ENCODE measurements at places on chromosomes 1 and 21.

DNA sequence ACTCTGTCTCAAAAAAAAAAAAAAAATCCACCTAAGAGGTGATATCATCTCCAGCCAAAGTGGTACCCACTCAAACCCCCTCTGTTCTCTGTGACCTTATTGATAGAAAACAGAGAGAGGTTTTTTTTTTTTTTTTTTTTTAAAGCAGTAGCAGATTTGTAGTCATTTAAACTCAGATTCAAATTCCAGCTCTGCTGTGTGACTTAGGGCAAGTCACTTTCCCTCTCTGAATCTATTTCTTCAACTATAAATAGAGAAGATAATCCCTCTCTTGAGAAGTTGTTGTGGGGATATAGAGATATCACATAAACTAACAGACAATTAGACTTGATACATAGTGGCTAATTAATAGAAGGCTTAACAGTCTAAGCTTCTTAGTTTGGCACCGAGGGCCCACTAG lies 48.4 kb downstream of the NKAIN1 start:
- DNase-seq, result no peak

DNA sequence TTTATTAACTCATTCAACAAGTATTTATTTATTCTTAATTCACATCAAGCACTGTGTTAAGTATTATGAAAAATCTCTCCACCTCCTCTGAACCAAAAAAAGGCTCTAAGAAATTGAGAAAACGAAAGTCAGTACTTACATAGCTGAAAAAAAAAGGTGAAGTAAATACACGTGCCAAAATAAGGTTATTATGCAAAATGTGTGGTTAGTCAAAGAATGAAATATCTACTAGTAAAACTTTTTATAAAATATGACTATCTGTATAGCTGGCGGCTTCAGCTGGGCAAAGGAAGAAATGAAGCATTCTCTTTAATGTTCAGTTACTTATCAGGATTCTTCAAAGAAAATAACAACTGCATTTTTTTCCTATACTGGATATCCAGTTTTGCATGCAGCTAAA lies 35.5 kb upstream of the ASPM start:
- DNase-seq, result no peak

DNA sequence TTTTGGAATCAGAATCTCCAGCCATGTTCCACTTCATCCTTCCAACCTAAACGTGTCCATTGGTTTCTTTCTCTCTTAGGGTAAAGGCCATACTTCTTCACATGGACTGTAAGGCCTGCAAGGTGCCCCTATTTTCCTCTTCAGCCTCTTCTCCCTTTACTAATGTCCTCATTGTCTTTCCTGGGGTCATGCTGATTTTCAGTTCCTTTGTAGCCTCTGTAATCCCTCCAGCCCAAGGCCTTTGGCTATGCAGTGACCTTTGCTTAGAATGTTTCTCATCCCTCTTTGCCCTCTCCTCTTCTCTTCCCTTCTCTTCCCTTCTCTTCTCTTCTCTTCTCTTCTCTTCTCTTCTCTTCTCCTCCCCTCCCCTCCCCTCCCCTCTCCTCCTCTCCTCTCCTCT lies 112.5 kb downstream of the SPATA46 start:
- DNase-seq, result no peak

- no peak for DNase-seq
Measured at GRCh38 chr1:109115685-109116084, 1.8 kb downstream of the ELAPOR1 start.

DNA sequence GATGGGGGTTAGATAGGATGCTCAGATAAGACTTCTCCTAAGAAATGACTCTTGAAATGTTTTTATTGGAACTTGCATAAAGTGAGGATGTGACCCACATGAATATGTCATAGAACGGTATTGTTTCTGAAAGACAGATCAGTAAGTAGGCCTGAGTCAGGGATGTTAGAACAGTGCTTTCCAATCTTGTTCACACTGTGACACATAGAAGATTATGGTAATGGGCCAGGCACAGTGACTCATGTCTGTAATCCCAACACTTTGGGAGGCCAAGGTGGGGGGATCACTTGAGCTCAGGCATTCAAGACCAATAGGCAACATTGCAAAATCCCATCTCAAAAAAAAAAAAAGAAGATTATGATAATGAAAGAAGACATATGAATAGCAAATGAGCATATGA lies 32.9 kb downstream of the FMO4 start:
- DNase-seq, result no peak

GRCh38 chr1:162175379-162176081 lies 106.0 kb downstream of the NOS1AP start:
- DNase-seq, result no peak

DNA sequence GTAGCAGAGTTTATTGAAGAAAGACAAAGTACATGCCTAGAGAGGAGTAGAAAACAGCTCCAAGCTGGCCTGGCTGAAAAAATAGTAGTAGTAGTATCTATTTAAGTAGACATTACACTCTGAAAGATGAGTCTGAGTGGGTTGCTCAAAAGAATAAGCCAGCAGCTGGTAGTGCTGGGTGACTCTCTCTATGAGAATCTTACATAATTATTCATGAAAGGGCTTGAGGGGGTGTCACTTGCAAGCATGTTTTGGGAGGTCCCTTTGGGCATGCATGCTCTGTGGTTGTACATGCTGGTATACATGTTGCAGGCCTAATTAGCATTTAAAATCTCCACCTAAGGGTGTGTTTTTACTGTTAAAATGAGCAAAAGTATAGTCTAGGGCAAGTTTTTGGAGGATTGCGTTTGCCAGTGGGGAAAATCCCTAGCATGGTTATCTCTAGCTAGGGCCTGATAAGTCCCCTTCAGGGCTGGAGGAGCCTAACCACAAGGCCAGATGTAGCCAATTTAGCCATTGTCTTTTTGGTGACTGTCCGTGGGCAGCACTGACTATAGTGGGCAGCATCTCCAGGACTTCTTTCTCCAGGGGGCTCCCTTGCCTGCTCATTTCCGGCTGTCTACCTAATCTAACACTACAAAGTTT lies 11.0 kb upstream of the FCGR2A start:
- no peak for DNase-seq

DNA sequence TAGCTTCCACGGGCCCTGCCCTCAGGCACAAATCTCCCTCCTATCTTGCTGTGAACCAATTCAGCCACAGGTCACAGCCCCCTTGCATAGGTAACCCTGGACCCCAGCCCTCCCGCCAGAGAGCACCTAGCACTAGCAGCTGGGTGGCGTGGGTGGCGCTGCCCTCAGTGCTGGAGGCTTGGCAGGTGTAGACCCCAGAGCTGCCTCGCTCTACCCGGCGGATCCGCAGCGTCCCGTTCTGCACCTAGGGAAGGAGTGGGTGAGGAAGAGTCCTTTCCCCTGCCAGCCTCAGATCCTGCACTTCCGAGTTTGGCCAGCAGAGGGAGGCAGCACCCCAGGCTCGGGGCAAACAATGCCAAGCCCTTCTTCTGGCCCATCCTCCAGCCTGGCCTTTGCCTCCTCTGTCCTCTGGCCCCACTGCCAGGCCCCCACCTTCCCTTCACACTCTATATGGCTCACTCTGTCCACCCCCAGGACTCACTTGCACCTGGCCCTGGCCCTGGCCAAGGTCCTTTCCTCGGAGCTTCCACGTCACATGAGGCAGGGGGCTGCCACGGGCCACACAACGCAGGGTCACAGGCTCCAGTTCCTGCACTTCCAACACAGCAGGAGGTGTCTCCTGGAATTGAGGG lies 9.0 kb downstream of the IGSF9 start:
- peak; percentile 86 for DNase-seq

DNA sequence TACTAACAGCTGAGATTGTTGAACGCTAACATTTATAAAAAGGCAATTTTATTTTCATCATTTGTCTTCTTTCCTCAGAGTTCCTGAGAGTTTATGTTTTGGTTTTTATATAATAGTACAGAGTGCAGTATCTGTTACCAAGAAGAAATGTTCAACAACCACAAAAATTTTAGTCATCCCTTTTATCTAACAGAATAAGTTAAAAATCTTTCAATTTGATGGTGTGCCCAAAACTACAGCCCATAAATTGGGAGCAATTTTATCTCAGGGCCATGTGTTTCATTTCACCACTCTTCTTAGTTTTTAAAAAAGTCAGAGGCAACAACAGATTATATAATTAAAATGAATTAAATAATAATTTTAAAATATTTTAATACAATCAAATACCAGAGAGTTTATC lies 37.1 kb downstream of the NEXN start:
- no peak for DNase-seq

GRCh38 chr1:165927169-165927568 lies 99.8 kb downstream of the UCK2 start:
- no peak for DNase-seq

DNA sequence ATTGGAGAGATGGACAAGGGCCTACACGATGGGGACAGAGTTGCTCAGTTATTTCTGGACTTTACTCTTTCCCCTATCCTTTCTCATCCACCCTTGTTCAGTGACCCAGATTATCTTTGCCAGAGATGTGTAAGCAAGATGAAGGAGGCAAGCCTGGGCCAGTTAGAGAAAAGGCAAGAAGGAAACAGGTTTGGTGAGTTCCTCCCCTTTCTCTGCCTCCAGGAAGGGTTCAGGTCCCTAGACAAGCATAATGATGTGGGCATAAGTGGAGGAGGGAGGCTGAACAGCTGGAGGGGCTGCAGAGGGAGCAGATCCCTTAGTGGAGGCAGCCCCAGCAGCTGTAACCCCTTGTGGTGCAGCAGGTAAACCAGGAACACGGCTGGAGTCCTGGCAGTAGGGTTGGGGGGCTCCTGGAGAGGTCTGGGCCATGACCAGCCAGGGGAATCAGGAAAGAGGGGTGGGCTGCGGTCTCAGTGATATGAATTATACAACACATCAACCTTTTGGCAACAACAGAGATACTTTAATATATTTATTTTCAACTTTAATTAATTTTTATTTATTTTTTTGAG lies 9.2 kb upstream of the CDC42 start:
- DNase-seq, result no peak

DNA sequence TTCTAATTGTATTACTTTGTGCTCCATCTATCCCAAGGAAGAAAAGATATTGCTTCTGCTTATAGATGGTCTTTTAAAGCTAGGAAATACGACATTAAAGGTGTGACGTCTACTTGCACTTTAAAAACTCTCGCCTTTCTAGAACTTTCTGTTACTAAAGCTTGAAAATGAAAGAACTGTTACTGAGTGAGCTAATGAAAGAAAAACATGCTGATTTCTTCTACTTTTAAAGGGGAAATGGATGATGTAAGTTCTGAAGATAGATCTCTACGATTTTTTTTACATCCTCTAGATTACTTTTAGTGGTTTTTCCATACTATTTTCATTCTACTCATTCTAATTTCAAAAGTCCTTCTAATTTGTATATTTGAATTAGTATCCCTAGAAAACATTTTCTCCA lies 387.5 kb downstream of the USP25 start:
- no peak for DNase-seq

DNA sequence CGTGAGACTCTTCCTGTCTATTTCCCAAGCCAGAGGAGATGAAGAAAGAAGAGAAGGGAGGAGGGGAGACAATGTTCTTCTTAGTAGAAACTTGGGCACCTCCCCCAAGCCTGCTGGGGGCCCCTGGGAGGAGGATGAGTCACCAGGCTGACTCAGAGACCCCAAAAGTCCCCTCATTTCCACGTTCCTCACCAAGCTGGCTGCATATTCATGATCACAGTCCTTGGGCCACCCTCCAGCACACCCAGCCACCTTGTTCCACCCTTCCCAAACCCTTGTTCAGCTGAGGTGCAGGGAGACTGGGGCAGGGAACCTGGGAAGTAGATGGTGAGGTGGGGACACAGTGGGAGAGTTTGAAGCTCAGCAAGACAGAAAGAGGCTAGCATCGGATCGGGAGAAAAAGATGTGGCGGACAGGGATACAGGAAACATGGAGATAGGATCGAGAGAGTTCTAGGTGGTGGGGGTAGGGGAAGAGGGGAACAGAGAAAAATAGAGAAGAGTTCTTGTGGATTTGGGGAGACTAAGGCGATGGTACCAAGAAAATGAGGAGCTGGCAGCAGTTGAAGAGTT lies 712 bp downstream of the RAB13 start:
- no peak for DNase-seq

DNA sequence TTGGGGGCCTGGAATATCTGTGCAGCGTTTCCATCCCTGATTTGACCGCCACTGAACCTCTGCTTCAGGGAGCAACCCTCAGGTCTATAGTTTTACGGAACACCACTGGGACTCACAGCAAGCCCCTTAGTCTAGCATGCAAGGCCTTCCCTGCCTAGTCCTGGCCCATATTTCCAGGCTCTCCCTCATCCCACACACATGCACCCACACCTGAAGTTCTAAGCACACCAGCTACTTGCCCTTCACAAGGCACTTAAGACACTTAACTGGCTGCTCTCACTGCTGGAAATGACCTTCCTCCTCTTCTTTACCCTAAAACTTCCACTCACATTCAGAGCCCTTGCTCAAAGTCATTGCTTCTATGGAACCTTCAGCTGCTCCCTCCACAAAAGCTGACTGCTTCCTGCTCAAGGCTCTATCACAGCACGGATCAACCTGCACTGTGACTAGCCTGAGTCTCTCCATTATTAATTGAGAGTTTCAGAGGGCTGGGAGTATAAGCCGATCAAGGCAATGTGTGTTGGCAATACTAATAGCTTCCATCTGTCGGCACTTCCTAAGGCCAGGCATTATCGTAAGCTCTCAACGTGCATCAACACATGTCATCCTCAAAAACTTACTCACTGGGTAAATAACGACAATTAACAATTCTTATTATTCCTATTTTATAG lies 84.3 kb downstream of the RRAGC start:
- no peak for DNase-seq

DNA sequence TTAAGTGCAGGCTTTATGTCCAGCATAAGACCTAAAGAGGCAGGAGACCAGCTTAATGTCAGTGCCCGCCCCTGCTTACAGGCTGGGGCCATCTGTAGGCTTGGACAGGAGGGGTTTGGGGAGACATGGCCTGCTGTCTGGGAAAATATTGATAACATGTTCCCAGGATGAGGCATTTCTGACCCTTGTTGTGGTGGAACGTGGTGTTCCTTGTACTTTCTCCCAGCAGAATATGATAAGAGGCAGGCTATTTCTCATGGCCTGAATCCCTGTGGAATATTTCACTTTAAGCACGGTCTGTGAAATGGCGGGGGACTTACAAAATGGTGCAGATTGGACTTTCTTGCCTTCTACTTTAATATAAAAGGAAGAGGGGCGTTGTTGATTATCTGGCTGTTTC lies 41.9 kb upstream of the PLA2G5 start:
- peak; percentile 71 for DNase-seq

DNA sequence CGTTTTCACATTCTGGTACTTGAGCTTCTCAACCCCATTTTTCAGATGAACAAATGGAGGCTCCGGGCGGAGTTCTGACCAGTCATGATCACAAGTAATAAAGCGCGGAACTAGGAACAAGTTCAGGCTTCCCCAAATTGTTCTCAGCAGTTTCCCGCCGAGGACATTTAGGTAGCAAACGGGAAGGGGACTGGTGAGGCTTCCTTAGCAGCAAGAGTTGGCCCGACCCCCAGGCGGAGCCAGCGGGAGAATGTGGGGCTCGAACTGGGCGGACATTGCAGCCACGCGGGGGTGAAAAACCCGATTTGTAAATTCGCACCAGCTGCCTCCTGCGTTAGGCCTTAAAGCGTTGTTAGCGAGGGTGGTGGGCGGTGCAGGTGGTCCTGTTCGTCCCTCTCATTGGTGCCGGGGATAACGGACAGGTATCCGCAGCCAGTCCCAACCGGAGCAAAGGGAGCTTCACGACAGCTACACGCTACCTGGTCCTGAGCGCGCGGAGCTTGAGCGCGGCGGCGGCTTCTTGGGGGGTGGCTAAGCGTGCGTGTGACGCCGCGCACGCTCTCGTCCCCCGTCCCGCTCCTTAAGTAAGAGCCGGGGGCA lies 15.3 kb downstream of the SEMA6C start:
- peak; percentile 88 for DNase-seq

- DNase-seq, result no peak
Measured at GRCh38 chr1:17452686-17453085, 13.2 kb upstream of the RCC2 start.
